Epithelial cell of esophagus (primary cell): ENCODE measurements at places on chromosomes 1 and 21.

GRCh38 chr1:30817548-30817947 is 60.0 kb upstream of the LAPTM5 start:
- DNase-seq = no peak

GRCh38 chr1:9835758-9836631 is 12.2 kb upstream of the CLSTN1 start:
- DNase-seq = peak; percentile 66

DNA sequence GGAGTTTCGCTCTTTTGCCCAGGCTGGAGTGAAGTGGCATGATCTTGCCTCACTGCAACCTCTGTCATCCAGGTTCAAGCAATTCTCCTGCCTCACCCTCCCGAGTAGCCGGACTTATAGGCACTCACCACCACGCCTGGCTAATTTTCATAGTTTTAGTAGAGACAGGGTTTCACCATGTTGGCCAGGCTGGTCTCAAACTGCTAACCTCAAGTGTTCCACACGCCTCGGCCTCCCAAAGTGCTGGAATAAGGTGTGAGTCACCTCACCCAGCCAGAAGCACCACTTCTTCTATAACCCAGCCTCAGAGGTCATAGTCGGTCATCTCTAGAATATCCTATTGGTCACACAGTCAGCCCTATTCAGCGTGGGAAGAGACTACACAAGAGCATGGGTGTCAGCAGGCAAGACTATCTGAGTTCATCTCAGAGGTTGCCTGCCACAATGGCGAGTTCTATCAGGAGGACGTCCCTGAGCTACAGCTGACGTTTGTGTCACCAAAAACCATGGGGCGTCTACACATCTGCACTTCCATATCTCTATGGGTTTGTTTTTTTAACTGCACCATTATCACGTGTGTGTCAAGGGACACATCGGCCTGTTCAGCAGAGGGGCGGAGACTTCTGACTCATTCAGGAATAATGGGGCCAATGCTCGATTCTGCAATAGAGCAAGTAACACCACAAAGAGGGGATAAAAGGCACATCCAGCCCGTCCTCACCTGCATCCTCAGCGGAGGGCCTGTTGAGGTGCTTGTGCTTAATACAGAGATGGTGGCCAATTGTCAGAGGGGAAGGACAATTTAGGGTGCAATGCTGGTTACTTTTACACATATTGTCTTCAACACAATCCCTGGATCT is 256.3 kb upstream of the IRF2BP2 start:
- DNase-seq = peak; percentile 79

DNA sequence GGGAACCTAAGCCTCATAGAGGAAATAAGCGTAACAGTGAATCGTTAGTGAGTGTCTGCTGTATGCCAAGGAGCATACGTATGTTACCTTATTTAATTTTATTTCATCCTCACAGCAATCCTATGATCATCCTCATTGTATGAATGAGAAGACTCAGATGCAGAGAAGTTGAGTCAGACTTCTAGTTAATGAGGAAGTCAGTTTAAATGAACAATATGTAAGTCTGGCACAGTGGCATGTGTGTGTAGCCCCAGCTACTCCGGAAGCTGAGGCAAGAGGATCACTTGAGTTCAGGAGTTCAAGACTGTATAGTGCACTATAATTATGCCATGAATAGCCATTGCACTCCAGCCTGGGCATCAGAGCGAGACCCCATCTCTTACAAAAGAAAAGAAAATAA is 148.0 kb downstream of the ZZZ3 start:
- peak; percentile 27 for DNase-seq

- DNase-seq = no peak
Measured at GRCh38 chr1:47533793-47534328, 96.0 kb downstream of the FOXD2 start.

GRCh38 chr1:178500936-178501554 is 4.3 kb upstream of the CLEC20A start:
- no peak for DNase-seq

DNA sequence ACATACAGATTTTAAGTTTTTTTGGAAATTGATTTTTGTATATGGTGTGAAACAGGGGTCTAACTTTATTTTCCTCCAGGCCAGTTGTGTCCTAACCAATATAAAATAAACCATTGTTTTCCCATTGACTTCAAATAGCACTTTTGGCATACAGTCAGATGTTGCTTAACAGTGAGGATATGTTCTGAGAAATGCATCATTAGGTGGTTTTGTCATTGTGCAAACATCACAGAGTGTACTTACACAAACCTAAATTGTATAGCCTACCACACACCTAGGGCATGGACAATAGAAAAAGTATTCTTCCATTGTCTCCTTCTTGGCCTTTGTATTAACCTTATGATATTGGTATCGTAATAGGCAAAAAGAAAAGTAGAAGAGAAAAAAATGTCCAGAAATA is 37.4 kb upstream of the DISP1 start:
- peak; percentile 93 for DNase-seq

GRCh38 chr1:99131546-99131945 is 126.9 kb upstream of the PLPPR5 start:
- no peak for DNase-seq
